ENCODE measurements at places on chromosomes 3 and 15.

GRCh38 chr3:183356920-183357319 is 71.5 kb downstream of the MCF2L2 start:
- DNase-seq, result no peak

DNA sequence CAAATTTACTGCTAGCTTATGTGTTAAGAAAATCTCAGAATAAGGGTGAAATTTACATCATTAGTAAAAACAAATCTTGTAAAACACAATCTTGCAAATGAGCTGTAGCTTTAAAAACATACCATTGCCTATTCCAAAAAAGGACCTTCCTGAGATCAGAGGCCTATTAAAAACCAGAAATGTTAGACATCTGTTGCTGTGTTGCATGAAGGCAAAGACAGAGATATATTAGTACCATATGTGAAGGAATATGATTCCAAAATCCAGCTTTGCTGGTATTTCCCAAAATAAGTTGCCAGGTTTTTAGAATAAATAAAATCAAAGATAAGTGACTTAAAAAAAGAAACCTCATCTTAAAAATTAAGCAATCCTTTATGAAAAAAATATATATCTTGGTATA is 504.1 kb upstream of the CDIN1 start:
- DNase-seq, result peak; percentile 25

- peak; percentile 16 for DNase-seq
Observed at GRCh38 chr3:28347374-28348264, 902 bp upstream of the ZCWPW2 start.

DNA sequence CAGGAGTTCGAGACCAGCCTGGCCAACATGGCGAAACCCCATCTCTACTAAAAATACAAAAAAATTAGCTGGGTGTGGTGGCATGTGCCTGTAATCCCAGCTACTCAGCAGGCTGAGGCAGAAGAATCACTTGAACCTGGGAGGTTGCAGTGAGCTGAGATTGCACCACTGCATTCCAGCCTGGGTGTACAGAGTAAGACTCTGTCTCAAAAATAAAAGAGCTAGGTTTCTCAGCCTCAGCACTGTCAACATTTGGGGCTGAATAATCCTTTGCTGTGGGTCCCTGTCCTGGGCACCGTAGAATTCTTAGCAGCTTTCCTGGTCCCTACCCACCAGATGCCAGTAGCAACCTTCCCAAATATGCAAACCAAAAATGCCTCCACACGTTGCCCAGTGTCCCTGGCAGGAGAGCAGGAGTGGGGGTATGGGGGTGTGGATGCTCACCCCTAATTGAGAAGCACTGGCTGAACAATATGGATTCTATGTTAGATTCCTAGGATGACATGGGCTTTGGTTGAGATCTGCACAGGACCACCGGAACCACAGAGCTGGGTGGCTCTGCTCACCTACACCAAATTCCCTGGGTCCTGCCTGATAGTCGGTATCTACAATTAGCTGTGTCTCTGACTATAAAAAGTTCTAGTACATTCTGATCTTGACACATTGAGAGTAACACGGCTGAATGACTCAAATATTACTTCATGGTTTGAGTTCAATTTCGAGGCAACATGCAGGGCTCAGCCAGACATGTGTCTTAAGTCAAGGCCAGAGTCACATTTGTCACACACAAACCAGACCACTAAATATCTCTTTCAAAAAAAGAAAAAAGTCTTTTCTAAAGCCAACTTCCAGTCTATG is 577.0 kb upstream of the MDFIC2 start:
- peak; percentile 17 for DNase-seq

GRCh38 chr15:22855791-22856190 is 17.3 kb downstream of the NIPA2 start:
- DNase-seq, result no peak

GRCh38 chr15:64343841-64344240 is 12.1 kb downstream of the CSNK1G1 start:
- DNase-seq, result peak; percentile 13

DNA sequence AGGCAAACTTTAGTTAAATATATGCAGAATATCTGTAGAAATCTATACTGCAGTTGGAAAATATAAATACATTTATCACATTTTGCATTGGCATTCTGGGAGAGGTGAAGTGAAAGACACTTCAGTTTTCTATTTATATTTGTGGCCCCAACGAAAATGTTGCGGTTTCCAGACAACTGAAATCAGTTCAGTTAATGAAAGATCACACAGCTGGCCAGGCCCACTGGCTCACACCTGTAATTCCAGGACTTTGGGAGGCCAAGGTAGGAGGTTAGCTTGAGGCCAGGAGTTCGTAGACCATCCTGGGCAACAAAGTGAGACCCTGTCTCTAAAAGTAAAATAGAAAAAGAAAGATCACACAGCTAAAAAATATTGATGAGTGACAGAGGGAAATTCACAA is 11.9 kb upstream of the CLASP2 start:
- DNase-seq, result no peak

- no peak for DNase-seq
Observed at GRCh38 chr3:61269435-61269834, 18.2 kb upstream of the FHIT start.

Measured in AG08395 (cell line).